ENCODE measurements at places on chromosomes 11 and 22.
A peak's percentile ranks its signal among the peaks of the same experiment; 100 is the strongest.

DNA sequence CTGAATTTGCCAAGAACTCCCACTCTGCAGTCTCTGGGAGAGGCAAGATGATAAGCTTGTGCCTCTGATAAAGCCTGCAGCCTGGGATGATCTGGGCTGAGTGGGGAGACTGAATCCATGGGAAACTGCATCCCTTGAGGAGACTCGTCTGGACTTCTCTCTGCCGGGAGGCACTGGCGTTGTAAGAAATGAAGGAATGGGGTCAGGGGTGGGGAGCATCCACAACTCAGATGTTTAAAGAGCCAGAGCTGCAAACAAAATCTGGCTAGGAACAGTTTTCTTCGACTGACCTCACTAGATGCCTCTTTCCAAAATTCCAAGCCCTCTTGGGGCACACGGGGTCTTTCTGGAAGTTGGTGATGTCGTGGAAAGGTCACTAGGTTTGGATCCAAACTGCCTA lies 64.4 kb downstream of the SPON1 start:
- DNase-seq: no peak

GRCh38 chr11:114399490-114400215 lies 658 bp downstream of the C11orf71 start:
- no peak for DNase-seq

DNA sequence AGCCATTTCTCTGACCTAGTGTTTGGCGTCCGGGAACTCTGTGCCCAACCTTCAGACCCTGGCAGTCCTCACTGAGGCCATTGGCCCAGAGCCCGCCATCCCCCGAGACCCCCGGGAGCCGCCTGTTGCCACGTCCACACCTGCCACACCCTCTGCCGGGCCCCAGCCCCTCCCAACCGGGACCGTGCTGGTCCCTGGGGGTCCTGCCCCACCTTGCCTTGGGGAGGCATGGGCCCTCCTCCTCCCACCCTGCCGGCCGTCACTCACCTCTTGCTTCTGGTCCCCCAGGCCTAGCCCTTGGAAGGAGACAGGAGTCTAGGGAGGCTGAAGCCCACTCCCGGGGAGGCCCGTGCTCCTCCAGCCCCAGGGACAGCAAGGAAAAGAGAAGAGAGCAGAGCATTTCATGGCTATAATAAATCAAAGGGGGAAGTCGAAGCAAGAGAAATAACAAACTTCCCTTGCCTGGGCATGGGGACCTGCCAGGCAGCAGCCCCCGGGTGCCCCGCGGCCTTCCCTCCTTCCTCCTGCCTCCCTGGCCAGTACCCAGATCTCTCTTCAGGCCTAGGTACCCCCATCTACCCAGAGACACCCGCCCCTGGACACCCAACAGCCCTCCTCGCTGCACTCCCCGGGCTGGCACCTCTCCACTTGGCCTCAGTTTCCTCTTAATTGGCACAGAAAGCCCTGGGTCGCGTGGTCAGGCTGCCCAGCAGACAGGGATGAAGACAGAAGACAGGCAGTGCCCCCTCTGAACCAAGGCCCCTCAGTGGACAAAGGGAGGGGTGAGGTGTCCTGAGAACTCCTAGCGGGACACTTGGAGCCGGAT lies 13.0 kb upstream of the SLC39A13 start:
- DNase-seq: no peak

- no peak for DNase-seq
Observed at GRCh38 chr22:43990044-43990443, 34.1 kb upstream of the PARVB start.

DNA sequence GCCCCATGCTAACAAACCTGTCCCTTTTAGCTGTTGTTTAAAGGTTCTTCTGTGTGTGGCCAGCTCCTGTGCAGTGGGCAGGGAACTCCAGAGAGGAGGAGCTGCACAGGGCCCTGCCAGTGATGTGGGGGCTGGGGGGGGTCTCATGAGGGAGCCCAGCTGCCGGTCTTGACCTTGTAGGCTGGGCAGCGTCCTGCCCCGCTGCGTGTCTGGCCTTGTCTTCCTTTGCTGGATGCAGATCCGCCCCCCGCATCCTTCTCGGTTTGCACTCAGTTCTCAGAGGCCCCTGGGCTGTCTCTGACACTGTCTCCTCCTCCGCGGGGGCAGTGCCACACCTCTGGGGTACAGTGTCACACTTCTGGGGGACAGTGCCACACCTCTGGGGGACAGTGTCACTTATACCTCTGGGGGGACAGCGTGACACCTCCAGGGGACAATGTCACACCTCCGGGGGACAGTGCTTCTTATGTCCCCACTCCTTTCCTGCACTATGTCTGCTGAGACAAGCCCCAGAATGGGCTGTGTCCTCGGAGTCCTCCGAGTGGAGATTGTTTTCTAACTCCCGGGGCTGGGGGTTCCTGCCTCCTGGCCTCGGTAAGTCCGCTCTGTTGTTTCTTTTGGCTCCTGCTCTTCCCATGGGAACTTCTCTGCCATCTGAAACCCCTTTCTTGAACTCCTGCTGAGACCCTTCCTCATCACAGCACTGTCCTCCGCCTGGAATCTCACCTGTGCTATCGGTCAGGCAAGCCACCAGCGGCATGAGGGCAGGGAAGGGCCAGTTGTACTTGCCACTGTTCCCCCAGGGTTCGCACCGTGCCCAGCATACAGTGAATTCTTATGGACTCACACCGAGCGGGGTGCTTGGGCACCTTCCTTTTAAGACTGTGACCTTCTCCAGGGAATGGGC lies 788.3 kb downstream of the TBC1D22A start:
- no peak for DNase-seq

- DNase-seq: peak; percentile 72
Observed at GRCh38 chr11:108693852-108694251, 29.0 kb downstream of the DDX10 start.

DNA sequence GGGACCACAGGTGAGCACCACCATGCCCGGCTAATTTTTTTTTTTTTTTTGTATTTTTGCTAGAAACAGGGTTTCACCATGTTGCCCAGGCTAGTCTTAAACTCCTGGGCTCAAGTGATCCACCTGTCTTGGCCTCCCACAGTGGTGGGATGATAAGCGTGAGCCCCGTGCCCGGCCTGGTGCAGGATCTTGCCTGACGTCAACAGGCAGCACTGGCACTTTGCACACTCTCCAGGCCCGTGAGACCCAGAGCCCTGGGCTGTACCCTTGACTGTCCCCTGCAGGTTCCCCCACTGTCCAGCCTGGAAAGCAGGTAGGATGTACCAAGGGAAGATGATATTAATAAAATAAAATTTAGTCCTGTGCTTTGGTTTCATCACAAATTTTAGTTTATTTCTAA lies 29.1 kb upstream of the PANX2 start:
- DNase-seq: no peak

DNA sequence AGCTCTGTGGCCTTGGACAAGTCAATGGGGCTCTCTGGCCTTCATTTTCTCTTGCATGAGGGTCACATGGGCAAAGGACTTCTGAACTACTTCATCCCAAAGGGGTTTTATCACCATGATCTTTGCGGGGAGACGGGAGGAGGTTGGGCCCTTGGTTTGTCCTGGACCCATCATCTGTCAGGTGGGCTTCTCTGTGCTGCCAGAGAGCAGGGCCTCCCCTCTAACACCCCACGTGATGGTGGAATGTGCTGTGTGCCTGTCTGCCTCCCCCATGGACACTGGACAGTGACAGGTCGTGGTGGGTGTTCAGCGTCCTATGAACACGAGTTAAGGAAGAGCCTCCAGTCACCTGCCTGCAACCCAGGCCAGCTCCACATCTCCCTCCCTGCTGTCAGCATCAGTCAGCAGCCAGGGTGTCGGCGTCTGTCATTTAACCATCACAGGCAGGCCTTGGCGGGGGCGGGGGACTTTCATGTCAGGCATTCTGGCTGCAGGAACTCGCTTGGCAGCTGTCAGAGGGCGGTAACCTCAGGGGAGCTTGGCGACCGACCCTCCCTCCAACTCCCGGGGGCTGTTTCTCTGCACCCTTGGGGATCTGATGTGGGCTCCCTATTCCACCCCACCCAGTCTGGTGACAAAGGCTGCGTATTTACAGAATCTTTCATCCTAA lies 2.6 kb upstream of the SUN2 start:
- DNase-seq: no peak

DNA sequence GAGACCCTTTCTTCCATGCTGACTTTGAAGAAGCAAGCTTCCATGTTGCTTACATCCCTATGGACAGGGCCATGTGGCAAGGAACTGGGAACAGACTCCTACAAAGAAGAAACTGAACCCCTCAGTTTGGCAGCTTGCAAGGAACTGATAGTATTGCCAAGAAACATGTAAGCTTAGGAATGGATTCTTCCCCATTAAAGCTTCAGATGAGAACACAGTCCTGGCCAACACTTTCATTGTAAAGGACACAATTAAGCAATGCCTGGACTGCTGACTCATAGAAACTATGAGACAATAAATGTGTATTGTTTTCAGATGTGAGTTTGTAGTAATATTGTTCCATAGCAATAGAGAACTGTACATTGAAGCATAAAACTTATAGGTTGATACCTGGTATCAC lies 82.4 kb downstream of the AASDHPPT start:
- peak; percentile 15 for DNase-seq

- no peak for DNase-seq
Observed at GRCh38 chr11:7654195-7654705, 19.1 kb downstream of the CYB5R2 start.

DNA sequence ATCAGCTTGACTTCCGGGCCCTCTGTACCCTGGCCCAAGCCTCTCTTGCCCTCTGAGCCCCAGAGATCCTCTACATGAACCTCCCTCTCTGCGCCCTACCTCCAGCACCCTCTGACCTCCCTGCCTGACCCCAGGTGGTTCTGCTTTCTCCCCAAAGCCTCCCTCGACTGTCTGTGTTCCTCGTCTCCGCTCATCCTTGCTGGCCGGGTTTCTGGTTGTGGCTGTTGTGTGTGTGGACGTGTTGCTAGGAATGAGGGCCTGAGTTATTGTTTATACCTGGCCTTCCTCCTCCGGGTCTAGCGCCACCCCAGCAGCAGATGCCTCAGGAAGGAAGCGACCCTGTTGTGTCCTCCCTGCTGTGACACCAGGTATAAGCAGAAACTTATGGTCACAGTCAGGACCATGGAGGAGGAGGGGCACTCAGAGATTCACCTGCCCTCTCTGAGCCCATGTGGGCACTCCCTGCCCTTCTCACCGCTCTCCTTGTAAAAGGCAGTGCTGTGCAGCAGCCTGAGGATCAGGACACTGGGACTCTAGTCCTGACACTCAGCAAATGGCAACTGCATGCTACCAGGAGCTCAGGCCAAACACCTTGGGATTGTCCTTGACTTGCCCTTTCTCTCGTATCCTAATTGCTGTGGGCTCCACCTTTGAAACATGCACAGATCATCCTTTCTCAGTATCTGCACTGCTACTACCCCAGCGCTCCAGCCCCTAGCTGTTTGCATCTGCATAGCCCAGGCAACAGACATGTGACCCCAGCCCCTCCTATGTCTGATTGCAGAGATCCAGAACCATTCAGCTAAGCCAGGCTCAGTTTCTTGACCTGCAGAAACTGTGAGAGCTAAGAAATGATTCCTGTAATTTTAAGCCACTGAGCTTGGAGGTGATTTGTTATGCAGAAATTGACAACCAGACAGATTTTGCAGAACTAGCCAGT lies 140.1 kb downstream of the ST3GAL4 start:
- DNase-seq: no peak

GRCh38 chr11:47256374-47256773 lies 1.4 kb upstream of the NR1H3 start:
- DNase-seq: no peak

DNA sequence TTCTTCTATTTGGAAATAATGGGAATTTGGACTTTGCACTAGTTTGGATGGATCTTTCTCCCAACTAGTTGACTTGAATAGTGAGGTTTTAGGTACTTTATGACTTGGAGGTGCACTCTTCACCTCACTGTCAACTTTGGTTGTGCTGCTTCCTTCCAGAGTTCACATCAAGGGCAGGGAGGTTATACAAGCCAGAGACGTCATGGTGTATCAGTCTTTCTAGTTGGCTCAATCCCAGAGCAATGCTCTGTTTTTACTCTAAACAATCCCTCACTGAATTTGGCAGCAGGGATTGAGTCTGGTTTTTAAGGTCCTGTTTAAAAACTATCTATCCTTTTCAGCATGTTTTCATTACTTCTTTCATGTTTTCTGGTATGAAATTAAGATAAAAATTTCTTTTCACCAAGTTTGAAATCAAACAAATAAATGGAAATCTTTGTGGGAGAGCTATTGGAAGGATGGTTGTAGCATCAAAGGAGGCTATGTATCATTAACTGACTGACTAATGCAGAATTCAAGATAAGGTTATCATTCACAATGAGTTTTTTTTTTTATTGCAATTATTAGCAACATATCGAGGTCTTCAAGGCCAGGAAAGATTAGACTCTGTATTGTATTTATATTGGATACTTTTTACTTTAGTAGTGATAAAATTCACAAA lies 28.0 kb upstream of the ZBED5 start:
- DNase-seq: peak; percentile 56

GRCh38 chr11:35393098-35393497 lies 26.3 kb downstream of the SLC1A2 start:
- no peak for DNase-seq

DNA sequence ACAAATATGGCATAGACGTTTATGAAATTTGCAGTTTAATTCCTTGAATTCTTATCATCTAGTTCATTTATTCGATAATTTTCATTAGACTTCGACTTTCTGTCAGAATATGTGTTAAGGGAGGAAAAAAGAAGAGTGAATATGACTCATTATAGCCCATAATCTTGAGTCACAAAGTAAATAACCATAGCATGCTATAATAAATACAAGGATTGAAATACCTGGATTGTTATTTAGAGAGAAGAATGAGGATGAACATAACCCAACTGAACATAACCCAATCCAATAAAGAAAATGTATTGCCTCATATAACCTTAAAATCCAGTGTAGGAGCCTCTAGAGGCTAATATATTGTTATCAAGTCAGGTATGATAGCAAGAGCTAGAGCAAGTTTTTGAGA lies 1858.3 kb upstream of the RAG2 start:
- no peak for DNase-seq

DNA sequence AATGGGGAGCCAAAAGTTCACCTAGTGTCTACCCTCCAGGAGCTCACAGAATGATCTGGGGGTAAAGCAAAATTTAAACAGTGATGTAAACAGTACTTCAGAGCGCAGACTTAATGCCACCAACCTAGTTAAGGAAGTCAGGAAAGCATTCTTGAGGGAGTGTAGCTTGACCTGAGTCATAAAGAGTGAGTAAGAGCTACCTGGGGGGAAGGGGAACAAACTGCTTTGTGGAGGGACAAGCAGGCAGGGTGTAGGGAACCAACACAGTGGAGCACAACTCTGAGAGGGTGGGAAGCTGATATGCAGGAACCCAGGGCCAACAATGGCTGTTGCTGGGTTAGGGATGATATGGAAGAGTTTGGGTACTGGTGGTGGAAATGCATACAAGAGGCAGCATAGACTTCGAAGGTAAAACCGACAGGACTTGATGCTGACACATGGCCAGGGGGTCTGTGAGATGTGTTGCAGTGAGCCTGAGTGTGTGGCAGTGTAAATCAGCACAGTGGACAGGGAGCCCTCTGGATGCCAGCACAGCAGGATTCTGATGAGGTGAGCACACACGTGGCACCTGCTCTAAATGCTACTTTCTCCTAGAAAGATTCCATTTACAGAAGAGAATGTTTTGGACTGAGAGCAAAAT lies 58.3 kb upstream of the CYP2D6 start:
- DNase-seq: peak; percentile 45
